ENCODE measurements at places on chromosomes 7 and 10.

DNA sequence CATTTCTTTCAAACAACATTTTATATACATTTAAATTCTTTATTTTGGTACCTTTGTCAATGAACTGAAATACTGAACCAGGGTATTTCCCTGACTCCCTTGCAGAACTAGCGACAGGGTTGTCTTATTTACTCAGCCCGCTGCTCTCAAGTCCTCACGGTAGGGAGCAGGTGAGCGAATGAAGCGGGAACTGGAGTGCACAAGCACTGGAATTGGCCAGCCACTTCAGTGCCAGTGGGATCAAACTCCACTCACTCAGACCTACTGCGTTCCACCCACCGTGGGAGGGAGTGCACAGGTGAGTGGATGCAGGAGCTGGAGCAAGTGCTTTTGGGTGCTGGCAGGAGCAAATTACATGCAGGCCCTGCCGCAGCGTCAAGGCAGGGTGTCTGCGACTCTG is 28.1 kb upstream of the NEUROD6 start:
- no peak for DNase-seq

GRCh38 chr10:24574578-24575155 is 149.0 kb downstream of the ARHGAP21 start:
- no peak for DNase-seq

DNA sequence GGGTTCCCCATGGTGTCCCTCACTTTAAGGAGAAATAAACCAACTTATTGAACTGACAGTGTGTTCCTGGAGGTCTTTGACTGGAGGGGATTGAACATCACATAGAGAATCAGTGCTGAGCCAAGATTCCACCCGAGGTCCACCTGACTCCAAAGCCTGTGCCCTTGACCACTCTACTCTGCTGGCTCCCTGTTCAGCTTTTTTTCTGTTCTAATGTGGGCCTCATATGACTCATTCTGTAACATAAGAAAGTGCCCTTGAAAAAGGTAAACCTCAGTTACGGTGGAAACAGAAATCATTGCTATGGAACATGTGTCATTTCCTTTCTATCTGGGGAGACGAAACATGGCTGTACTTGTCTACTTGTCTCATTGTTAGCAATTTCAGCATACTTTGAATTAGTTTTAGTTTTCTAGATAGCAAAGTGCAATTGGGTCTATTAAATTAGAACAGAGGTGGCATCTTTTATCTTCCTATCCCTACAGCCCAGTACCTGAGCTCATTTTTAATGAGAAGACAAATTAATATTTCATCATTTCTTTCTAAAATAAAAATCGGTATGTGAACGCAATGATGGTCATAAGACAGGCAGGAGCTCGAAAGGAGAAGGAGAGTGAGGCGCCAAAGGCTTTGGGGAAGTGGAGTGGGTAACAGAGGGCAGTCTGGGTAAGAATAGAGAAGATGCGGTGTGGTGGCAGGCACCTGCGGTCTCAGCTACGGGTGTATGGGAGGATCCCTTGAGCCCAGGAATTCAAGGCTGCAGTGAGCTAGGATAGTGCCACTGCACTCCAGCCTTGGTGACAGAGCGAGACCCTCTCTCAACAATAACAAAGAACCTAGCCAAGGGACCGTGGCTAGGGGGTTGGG is 1.5 kb downstream of the GSDME start:
- DNase-seq, result peak; percentile 50

DNA sequence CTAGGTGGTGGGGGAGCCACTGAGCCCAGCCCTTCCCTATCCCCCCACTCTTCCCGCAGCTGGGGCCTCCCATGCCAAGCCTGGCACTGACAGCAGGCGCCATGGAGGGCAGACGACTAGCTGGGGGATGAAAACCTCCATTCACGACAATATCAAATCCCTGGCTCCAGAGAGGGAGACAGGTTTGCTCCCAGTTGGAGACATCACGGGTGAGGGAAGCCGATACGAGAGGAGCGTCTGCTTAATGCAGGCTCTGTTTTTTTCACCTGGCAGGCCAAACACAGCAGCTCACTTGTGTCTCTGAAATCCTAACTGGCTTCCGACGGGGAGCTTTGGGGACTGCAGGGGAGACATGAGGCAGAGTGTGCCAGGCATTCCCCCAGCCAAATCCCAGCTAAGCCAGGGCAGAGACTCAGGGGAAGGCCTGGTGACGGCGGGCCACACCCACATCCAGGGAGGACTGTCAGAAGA is 307.4 kb upstream of the ZMIZ1 start:
- DNase-seq, result no peak

- no peak for DNase-seq
Observed at GRCh38 chr7:83532219-83532618, 116.7 kb downstream of the SEMA3E start.

DNA sequence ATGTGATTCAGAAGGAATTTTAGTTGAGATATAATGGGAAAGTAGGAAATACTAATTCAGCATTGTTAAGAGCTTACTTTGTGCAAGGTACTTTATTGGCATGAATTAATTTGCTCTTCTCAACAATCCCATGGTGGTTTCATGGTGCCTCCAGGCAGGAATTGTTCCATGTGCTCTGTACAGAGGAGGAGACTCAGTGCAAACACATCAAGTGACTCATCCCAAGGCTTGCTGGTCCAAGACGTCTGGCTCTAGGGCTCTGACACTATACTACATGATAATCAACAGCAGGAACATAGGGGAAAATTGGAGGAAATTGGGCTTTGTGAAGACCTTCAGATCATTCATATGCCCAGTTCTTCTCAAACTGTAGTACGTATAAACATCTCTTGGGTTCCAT is 66.5 kb upstream of the PRKG1 start:
- DNase-seq, result no peak

- DNase-seq, result no peak
Observed at GRCh38 chr10:82922755-82923154, 1047.8 kb downstream of the NRG3 start.

GRCh38 chr10:59991117-59991516 is 84.8 kb upstream of the CCDC6 start:
- DNase-seq, result no peak

DNA sequence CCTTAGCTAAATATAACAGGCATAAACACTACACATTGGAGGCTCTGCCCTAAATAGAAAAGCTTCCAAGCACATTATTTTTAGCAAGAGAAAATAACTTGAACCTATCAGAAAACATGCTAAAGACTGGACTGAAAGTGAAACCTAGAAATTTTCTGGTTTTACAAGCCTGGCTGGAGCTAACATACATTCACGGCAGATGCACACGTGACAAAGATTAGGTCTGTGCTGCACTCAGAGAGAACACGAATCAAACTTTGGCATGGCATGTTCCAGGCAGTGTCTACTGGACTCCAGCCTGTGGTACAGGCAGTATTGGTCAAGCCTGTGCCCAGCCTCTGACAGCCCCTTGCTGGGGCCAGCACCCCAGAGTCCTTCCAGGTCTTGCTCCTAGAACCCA is 94.1 kb upstream of the PCBD1 start:
- DNase-seq, result no peak

GRCh38 chr10:122373721-122374120 is 787 bp upstream of the PLEKHA1 start:
- no peak for DNase-seq

GRCh38 chr7:101555921-101556275 is 73.2 kb downstream of the MYL10 start:
- DNase-seq, result no peak

DNA sequence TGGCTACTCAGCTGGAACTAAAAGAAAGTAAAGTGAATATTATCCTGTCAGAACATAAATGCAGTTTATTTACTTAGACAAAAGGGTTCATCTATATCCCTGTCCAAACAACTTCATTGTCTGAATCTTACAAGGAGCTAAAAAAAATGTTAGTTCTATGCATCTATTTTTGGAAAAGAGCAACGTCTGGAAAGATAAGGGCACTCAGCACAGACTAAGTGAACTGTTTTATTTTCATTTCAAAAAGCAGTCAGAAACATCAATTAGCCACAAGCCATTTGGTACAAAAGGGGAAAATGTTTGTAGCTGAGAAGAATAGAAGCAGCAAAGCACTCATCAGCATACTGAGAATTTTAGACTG is 245.5 kb downstream of the FOXP2 start:
- DNase-seq, result no peak

- DNase-seq, result no peak
Observed at GRCh38 chr10:3898821-3899220, 113.8 kb upstream of the KLF6 start.

GRCh38 chr10:102421757-102422512 is 1.3 kb downstream of the FBXL15 start:
- DNase-seq, result peak; percentile 73

- DNase-seq, result peak; percentile 32
Observed at GRCh38 chr7:15015545-15016314, 113.2 kb upstream of the DGKB start.

GRCh38 chr7:158377800-158378623 is 209.6 kb downstream of the PTPRN2 start:
- DNase-seq, result no peak

- peak; percentile 16 for DNase-seq
Observed at GRCh38 chr10:90987383-90987782, 66.5 kb upstream of the ANKRD1 start.

DNA sequence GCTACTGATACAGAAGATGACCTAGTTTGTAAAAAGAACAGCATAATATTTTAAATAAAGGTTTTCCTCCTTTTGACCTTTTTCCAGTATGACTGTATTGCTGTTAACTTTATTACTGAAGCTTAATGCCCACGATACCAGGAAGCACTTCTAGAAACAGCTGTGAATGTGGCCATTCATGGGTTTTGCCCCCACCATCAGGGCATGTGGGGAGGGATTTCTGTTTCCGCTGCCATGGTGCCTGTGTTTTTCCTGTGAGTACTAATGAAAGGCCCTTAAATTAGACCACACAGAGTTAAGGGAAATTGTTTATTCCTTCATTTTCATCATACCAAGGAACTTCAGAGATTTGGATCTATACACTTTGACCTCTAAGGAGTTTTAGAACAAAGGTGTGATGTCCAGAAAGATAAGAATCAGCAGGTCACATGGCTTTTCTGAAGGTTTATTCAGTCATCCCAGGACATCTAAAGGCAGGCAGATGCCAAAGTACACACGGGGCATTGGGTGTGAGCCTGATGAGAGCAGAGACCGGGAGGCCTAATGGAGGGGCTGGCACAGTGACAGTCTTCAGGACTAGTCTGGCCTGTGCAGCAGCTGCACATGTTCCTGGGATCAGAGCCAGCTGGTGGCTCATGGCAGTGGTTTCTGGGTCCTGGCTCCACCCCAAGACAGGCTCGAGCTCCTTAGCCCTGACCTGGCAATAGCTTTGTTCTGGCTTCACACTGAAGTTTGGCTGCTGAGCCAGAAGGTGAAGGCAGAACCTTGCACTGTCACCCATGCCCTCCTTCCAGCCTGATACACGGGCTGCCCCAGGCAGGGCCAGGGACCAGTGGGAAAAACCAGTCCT is 190.9 kb downstream of the REEP3 start:
- DNase-seq, result no peak

DNA sequence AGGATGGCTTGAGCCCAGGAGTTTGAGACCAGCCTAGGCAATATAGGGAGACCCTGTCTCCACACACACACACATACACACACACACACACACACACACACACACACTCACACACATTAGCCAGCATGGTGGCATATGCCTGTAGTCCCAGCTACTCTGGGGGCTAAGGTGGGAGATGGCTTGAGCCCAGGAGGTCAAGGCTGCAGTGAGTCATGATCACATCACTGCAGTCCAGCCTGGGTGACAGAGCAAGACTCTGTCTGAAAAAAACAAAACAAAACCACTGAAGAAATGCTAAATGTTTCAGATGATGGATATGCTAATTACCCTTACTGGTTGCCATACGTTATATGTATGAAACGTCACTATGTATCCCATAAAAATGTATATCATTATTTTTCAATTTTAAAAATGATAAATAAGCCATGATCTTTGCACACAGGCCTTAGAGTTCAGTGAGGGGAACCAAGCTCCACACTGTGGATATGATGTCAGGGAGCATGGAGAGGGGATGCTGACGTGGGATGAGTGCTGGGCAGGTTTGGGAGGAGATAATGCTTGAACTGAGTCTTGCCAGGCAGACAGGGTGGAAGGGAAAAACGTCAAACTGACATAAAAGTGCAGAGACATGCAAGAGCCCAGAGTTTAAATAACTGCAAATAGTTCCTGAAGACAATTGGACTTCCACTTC is 45.9 kb upstream of the ARHGAP12 start:
- DNase-seq, result no peak

DNA sequence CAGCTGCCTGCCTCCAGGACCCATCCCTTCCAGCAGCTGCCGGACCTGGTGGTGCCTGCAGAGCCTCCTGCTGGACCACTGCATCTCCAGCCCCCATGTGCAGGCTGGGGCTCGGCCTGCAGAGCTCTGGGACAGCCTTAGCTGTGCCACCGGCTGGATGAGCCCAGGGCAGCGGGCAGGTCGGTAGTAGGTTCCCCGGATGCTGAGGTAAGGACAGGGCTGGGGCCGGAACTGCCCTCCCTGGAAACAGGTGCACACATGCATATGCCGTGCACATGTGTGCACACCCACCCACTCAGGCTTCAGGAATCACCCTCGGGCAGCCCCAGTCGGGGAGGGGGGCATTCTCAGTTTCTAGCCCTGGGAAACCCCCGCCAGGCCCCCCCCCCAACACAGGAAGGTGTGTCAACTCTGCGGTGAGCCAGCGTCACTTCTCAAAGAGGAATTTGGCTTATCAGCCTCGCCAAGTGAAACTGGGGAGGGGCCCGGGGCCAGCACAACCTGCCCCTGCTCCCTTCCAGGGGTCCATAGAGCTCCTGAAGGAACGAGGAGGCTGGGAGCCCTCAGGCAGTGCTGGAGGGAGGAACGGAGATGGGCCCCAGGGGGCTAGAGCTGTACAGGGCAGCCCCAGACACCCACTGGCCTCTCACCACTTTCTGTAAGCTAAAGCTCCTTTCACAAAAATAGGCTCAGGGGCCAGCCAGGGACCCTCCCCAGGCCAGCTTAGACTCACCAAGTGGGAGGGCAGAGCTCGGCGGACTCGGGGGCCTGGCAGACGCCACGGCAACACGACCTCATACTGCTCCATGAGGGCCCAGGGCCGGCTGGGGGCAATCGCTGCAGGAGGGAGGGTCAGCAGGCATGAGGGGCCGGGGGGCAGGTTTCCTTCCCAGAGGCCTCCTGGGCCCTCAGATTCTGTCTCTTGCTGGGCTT is 1.7 kb downstream of the ADAM8 start:
- DNase-seq, result peak; percentile 54

- no peak for DNase-seq
Observed at GRCh38 chr7:5694221-5694754, 87.2 kb downstream of the RNF216 start.

DNA sequence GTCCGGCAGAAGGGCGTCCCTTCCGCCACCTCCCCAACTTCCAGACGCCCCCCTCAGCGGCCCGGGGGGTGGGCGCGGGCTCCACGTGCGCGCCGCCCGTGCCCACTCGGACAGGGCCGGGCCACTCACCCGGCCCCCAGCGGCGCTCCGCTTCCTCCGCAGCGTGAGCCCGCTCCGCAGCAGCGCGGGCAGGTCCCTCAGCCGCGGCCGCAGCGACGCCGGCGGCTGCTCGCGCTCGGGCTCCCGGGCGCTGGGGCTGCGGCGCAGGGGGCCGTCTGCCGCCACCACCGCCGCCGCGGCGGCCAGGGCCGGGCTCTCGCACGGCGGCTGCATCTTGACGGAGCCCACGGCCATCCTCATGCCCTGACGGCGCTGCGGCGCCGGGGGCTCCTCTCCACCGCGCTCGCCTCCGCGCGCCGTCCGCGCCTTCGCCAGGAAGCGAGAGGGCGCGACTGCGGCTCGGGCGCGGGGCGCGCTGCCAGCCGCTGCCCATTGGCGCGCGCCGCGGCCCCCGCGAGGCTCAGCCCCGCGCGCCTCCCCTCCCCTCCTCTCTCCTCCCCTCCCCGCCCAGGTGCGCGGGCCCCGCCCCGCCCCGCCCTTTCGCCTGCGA is at the start of gene RAPGEF5:
TSS of gene RAPGEF5 (minus strand) at position 454 of the 610 bp plus-strand sequence. CDS start at position 360, 94 bp downstream.
- peak; percentile 2 for DNase-seq
